ENCODE measurements at places on chromosomes 13 and 19.
A peak's percentile ranks its signal among the peaks of the same experiment; 100 is the strongest.

- no peak for DNase-seq
These were observed at the start of gene FUT2 for GRCh38 chr19:48695743-48696352. Gene FUT2, plus strand, starts transcription at chr19:48695971. Its CDS starts 6,986 bp downstream, at chr19:48702957.

GRCh38 chr13:111302045-111302726 is 18.3 kb upstream of the TEX29 start:
- DNase-seq, result no peak

GRCh38 chr19:58035863-58036262 is 2.0 kb downstream of the ZSCAN1 start:
- DNase-seq, result no peak

DNA sequence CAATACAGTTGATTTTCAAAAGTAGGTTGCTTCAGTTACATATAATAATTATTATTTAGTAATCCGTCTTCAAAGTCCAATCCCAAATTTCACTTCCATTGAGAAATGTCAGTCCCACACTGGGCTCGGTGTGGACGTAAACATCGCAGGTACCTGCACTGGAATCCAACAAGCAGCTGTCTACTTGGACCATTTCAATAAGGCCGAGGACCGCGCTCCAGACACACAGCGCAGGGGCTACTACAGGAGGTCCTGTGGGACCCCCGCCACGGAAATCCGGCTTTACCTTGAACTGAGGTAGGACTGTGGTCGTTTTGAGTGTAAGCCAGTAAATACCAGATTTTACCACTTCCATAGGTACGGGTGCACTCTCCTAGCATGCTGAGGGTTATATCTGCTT is 30.8 kb downstream of the IRS2 start:
- DNase-seq, result no peak

DNA sequence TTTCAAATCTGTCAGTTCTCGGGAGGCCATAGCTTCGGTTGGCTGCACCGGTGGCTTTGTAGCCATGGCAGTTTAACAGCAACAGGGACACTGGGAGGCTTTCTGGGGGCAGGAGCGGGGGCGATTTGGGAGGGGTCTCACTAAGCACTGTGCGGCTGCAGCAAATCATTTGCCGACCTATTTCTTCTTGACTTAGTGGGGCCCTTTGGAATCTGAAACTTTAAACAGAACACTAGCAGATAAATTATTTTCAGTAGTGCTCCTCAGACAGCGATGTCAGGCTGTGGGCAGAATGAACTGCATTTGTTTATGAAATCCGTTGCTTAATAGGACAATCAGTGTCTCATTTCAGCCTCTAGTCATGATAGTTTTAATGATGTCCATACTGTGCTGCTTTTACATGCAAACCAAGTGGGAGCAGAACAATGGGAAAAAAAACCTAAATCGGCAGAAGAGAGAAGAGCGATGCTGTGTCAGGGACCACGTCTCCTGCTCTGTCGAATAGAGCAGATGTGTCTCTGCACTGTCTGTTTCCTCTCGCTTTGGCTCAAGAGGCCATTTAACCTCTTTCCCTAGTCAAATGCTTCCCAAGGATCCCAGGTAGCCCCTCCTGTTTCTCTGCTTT is 211.9 kb downstream of the OLFM4 start:
- no peak for DNase-seq

DNA sequence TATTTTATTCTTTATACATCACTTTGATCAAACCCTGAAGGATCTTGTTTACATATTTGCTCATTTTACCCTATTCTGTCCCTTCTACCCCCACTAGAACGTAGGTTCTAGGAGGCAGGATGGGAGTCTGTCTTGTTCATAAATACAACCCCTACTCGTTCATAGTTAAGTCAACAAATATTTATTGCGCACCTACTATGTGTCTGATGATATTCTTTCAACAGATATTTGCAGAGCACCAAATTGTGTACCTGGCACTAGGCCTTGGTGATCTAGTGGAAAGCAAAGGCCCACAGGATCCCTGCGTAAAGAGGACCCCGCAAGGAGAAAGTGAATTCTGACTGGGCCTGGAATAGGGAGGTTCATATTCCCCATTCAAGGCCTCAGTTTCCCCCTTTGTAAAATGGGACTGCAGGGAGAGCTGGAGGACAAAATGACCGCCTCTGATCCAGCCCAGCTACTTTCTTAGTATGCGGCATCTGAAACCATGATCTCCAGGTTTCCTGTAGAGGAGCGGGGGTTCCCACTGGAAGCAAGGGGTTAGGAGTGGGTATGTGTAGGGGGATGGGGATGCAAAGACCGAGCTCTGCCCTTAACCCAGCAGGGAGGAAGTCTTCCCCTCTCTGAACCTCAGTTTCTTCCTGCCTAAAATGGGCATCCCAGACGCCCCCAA is 534 bp upstream of the GEMIN7 start:
- DNase-seq, result no peak

DNA sequence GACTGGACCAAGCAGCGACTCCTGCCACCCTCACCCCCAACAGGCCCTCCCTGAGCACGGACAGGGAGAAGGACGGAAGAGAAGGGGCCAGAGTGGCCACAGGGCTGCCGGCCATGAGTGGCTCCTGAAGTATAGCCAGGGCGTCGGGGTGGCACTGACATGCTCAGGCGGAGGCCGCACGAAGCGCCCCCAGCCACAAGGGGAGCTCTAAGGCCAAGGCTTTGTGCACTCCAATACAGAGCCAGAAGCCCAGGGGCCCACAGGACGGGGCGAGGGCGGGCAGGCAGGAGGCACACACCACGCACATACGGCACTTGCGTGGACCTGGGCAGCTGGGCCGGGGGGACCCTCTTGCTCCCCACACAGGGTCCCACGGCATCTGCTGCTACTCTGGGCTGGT is 52.0 kb downstream of the KLF2 start:
- peak; percentile 48 for DNase-seq

DNA sequence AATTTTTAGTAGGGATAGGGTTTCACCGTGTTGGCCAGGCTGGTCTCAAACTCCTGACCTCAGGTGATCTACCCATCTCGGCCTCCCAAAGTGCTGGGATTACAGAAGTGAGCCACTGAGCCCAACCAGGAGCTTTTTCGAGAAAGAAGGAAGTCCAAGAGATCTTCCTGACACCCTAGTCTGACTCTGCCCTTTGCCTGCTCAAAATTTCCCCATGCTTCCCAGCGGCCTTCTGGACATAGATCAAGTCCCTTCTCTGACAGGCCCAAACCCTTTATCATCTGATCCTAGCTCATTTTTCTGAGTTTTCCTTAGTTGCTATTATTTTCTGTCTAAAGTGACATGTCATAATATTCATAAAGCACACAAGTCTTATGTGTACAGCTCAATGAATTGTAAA is 1.5 kb upstream of the BAX start:
- no peak for DNase-seq

GRCh38 chr19:16290692-16291091 is 33.9 kb upstream of the KLF2 start:
- DNase-seq, result no peak

DNA sequence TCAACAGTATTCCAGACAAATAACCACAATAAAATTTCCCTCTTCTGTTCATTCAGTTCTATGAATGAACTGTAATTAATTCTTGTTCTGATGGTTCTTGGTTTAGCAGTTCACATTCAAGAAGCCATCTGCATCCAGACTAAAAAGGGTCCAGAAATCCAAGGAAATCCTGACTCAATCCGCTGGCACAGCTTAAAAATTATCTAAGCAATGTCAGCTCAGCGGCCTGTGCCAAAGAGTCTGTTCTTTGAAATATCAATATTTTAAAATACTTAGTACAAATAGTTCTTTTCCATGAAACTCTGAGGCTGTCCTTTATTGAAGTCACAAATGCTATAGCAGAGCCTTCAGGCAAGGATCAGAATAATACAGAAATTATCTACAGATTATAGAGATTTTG is 57.2 kb downstream of the DHRS12 start:
- no peak for DNase-seq

- DNase-seq, result no peak
These were observed 752.2 kb downstream of the GPC5 start for GRCh38 chr13:92150606-92151005.

DNA sequence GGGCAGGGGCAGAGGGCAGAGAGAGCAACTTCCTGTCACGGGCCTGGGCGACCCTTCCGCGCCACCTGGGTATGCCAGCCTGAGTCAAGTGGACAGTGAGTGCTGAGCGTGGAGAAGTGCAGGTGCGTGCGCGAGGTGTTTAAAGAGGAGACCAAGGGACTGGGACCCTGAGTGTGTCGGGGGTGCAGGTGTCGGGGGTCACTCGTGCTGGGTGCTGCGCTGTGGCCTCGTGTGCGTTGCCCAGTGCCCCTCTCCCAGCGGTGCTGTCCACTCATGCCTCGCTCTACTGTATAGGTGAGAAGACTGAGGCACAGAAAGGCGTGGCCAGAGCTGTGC is 18.9 kb upstream of the KCTD15 start:
- DNase-seq, result no peak

DNA sequence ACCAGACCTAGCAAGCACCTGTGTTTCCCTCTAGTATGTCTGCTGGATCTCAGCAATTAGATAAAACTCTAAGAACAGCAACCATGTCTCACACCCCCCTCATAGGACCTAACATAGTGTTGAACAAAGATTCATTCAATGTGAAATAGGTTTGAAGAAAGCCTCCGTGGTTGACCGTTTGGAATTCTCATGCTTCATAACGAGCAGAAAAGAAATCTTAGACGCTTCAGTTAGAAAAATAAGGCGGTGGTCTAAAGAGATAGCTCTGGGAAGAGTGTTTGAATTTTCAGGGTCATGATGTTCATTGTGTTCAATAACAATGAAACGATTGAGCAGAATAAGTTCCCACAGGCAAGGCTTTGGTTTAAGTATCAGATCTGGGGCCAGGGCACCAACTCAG is 332.9 kb downstream of the COG6 start:
- no peak for DNase-seq

GRCh38 chr19:9962623-9963290 is 26.4 kb upstream of the OLFM2 start:
- no peak for DNase-seq

DNA sequence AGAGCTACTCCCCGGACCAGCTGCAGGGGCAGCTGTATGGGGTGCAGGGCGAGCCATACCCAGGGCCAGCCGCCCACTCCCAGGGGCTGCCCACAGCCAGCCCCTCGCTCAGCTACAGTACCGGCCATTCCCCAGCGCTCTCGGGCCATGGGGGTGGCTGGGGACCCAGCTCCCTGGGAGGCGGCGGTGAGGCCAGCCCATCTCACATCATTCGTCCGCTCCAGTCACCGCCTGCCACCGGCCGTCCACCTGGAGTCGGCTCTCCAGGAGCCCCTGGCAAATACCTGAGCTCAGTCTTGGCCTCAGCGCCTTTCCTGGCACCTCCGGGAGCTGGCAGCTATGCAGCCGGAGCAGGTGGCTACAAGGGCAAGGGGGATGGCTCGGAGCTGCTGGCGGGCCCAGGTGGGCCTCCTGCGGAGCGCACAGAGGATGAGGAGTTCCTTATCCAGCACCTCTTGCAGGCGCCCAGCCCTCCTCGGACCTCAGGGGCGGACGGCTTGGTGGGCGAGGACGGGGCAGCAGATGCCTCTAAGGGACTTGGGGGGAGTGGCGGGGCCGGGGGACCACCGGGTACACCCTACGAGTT is 4.9 kb downstream of the PRR12 start:
- DNase-seq, result no peak

DNA sequence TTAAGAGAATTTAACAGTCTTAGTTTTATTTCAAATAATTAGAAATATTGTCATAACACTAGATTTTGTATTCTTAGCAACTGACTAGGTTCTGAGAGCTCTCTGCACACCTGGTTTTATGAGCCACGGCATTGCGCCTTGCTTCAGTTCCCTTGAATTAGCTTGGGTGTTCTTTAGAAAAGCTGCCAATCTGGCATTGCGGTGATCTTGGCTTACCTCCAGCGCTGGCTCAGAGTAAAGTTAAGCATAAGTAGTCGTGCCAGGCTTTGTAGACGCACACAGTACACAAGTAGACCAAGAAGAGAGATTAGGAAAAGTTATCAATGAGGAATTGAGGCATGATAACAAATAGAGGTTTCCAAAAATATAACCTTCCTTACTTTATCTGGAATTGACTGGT is 45.7 kb downstream of the TPP2 start:
- no peak for DNase-seq

DNA sequence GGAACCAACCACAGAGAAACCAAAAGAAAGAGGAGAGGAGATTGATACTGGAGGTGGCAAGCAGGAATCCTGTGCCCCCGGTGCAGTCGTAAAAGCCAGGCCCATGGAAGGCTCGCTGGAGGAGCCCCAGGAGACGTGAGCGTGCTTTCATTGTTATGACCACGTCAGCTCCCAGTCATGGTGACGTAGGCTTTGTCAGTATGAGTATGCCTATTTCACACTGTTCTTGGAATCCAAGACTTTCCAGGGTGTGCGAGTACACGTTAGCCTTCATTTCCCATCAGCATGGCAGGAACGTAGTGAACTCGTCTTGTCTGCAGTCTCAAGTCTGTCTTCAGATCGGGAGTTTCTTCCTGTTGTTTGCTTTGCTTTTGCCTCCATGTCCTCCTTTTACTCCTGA is 15.4 kb upstream of the CHAMP1 start:
- DNase-seq, result no peak
